ENCODE measurements at places on chromosomes 13 and 19.

- peak; percentile 79 for DNase-seq
These were observed 9.1 kb downstream of the MAST1 start for GRCh38 chr19:12847159-12848139.

DNA sequence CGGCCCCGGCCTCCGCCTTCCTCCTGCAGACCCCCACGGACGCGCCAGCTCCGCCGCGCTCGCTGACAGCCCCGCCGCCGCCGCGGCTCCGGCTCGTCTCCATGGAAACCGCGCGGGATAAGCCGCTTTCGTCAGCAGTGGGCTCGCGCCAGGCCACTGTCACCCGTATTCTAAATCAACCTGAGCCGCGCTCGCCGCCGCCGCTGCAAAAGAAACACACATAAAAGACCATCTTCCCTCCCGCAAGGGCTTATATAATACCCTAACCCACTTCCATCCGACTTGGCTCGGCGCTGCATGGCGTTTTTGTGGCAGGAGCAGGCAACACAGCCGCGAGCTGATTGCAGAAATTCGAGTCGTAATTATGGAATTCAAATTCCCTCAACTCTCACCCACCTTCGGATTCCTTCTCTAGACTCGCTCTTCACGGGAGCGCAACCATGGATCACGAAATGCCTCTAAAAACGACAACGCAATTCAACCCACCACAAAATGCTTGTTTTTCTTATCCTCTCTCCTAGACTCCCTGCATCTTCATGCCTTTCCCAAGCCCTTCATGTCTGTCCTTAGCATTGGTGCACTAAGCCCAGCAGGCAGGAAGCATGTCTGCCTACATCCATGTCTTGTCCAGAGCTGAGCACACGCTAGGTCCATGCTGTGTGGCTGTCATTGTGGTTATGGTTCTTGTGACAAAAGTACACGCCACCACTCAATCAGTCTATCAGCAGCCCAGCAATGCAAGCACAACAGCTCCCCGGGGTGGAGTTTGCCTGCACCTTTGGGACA, at the start of gene AMER2:
Gene AMER2 (minus strand): TSS at position 772 of the 786 bp plus-strand sequence. CDS start 669 bp downstream, at position 103.
- peak; percentile 16 for DNase-seq

DNA sequence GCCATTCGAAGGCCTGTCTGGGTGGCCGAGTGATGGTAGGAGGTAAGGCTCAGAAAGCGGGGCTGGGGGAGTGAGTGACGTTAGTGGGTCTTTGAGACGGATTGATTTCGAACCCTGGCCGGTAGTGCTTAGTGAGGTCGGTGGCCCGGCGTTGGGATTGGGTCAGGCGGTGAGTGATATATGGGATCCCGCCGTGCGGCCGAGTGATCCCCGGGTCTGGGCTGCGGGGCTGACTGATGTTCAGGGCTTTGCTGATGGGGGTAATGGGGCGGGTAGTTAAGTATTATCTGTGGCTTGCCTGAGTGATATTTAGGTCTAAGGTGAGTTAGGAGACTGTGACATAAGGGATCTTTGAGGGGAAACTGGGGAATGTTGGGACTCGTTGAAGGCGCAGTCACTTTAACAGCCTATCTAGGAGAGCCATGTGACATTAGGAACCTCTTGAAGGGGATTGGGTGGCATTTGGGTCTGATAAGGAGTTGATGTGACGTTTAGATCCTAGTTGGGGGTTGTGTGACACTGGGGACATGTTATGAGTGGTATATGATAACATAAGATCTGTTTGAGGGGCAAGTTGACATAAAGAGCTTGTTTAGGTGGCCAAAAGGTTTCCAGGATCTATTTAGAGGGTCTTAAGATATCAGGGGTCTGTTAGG, 543 bp downstream of the PSMC4 start:
- no peak for DNase-seq

GRCh38 chr19:52237197-52237596, 32.2 kb upstream of the ZNF766 start:
- DNase-seq = no peak

- DNase-seq = no peak
These were observed 448 bp upstream of the ZNF543 start for GRCh38 chr19:57319869-57320179.

GRCh38 chr13:95357875-95358274, 56.6 kb upstream of the ABCC4 start:
- no peak for DNase-seq

DNA sequence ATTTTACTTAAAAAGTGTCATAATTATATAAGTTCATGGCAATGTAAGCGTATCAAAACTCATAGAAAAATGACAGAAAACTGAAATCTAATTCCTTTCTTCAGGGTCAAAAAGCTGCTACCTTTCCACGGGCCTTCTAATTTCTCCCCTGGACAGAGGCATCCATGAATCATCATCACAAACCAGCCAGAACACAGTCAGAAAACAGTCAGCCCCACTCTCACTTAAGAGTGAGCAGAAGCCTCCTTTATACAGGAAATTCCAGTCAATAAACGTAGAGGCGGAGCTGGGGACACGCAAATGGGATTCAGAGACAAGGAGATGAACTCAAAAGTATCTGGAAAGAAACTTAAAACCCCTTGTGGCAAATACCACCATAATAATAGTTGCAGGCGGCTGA, 54.2 kb upstream of the ABCC4 start:
- DNase-seq = peak; percentile 67

GRCh38 chr13:41648314-41648935, 191.1 kb downstream of the RGCC start:
- DNase-seq = peak; percentile 86

- no peak for DNase-seq
These were observed 4.8 kb downstream of the SYNGR4 start for GRCh38 chr19:48368936-48369335.

DNA sequence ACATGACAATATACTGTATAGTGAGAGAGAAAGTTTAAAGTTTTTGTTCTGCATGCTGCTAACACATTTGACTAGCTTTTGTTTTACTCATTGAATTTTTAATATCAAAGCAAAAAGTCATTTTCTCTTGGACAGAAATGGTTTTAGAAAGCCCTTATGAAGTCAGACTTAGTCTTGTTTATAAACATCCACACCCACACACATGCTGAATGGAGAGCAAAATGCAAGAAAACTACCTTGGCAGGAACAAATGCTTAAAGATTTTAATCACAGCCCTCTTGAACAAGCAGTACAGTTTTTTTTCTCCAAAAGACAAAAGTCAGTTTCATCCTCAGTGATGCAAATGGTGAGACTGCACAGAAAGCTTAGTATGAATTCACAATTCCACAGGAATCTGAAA, 25.0 kb downstream of the HSPH1 start:
- no peak for DNase-seq

DNA sequence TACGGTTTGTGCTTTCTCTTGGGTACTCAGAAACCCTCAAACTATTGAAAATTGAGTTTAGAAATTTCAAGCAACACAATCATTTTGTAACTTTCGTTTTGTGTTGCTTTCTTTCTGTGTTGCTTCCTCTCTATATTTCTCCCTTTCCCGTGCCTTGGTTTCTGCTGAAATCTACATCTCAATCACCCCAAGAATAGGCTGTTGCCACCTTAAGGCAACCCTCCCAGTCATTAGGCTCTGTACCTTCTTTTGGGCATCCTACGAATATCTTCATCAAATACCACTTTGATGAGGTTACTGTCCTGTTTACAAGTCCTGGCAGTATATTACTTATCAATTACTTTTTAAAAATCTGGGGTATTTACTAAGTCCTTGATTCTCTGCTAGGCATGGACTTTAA, 621.6 kb downstream of the GPC6 start:
- DNase-seq = no peak

DNA sequence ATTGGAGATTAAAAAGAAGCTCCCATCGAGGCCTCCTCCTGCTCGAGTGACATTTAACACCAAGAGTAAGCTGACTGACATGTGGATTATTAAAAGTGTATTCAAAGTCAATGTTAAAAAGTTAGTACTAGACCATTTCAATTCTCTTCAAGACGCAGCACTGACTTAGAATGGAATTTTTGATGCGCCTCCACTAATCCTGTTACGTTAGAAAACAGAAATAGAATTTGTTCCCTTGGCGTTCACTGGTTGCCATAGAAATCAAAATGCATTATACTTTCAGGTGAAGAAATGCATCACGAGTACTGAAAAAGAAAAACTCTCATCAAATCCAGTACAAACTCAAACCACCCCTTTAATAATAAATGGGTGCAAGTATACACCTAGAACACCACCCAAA, 42.2 kb downstream of the BRD4 start:
- no peak for DNase-seq

GRCh38 chr19:4067396-4068046, 822 bp upstream of the ZBTB7A start:
- no peak for DNase-seq

DNA sequence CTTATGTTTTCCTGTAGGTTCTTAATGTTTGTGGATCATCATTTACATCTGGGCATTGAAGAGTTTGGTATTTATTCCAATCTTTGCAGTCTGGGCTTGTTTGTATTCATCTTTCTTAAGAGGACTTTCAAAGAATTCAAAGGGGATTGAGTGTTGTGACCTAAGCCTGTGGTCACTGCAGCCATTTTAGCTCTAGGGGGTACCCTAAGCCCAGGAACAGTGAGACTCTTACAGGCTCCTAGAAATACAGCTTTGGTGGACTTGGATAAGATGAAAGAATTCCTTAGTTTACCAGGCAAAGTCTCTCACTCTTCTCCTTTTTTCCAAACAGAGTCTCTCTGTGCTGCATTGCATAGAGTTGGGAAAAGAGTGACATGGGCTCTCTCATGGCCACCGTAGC, 2539.0 kb upstream of the PCDH20 start:
- no peak for DNase-seq

GRCh38 chr13:102597029-102597961, 509 bp downstream of the TPP2 start:
- DNase-seq = peak; percentile 19

DNA sequence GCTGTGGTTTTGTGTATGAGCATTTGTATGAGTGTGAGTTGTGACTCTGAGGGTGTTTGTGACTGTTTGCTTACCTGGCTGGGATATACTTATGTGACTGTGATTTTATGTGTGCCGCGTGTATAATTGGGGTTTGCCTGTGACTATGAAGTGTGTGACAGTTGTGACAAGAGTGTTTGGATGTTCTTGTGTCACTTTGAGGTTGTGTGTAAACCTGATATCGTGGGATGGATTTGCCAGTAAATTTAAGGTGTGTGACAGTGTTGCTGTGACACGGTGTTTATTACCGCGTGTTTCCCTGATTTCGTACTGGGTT, 442 bp downstream of the ZNF420 start:
- no peak for DNase-seq

GRCh38 chr13:29721766-29722165, 126.3 kb upstream of the SLC7A1 start:
- no peak for DNase-seq

DNA sequence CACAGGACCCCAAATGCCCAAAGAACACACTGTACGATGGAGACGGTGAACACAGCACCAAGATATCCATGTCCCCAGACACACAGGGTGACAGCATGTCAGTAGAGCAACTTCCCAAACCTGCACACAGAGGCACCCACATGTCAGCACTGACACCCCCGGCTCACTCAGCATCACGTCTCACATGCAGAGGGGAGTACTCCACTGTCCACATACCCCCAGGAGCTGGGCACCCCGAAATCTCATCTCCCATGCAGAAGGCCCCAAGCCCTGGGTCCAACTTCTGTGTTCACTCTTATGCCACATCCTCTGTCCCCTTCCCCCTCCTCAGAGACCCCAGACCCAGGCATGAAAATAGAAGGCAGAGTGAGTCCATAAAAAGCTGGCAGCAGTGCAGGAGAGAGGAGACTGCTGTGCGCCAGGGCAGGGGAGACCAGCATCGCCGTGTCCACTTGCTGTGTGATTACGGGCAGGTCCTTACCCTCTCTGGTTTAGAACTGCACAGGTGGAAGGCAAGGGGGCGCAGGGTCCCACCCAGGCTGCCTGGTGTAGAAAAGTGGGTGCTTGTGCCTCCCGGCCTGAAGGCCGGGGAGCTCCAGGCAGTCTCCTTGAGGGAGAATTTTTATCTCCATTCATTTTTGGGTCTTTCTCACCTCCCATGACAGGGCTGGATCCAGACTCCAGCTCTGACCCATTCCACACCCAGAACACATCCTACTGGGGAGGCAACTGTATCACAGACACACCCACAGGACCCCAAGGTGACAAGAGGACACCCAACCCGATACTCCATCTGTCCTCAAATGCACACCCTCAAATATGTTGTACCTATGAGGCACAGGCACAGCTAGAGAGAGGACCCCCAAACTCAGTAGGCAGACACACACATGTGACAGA, 17.0 kb downstream of the ERFL start:
- no peak for DNase-seq

- peak; percentile 87 for DNase-seq
These were observed 9.9 kb upstream of the FPR3 start for GRCh38 chr19:51784922-51785690.

- peak; percentile 75 for DNase-seq
These were observed at the start of gene LRFN3 for GRCh38 chr19:35935911-35936737. TSS of gene LRFN3 (plus strand) at chr19:35936374. CDS start at chr19:35939426, 3,052 bp downstream.

DNA sequence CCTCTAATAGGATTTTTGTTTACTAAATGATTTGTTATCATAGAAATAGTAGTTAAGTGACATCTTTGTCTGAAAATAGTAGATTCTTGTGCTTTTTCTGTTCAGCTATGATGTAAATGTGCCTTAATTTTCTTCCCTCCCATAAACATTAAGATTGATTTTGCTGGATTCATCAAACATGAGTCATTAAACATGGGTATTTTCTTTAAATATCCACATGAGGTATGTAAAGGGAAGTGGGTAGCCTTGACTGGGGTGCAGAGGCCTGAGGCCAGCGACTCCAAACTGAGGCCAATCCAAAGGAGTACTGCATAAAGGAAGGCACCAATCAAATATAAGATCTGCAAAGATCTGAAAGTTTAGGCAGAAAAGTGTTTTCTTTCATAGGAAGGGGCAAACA, 3.7 kb downstream of the ZNF136 start:
- no peak for DNase-seq

GRCh38 chr19:47013041-47013517, 6.6 kb upstream of the NPAS1 start:
- DNase-seq = peak; percentile 73

- peak; percentile 57 for DNase-seq
These were observed 3.4 kb downstream of the SF3A2 start for GRCh38 chr19:2239771-2240770.

DNA sequence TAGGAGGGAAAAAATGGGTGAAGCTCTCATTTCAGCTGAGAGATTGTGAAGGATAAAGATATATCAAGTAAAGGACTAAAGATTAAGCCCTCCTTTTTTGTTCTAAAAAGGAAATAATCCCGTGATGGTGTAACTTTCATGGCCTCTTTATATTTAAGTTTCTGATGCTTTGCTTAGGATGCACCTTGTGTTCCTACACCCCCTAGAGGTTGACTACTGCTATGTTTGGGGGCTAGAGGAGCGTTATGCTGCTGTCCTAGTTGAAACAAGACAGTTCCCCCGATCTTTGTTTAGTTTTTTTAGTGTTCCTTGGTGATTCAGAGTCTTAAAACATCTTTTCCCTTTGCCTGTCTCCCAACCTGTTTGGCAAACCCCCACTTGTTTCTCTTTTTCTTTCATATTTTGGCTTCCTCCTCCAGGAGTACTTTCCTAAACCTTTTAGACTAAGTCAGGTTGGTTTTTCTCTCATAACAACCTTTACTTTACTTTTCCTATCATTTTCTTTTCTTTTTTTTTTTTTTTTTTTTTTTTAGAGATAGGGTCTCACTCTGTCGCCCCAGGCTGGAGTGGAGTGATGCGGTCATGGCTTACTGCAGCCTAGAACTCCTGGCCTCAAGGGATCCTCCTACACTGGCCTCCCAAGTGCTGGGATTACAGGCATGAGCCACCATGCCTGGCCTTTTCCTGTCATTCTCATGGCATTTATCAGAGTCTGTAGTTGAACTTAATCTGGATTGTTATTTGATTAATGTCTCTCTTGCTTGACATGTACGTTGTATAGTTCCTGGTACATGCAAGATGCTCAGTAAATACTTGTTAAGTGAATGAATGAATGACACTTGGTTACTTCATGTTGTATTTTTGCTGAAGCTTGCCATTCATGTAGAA, 2.8 kb downstream of the UBA2 start:
- DNase-seq = peak; percentile 70

Data from fibroblast of pulmonary artery (primary cell).